ENCODE measurements at places on chromosomes 2 and 18.
A peak's percentile ranks its signal among the peaks of the same experiment; 100 is the strongest.

DNA sequence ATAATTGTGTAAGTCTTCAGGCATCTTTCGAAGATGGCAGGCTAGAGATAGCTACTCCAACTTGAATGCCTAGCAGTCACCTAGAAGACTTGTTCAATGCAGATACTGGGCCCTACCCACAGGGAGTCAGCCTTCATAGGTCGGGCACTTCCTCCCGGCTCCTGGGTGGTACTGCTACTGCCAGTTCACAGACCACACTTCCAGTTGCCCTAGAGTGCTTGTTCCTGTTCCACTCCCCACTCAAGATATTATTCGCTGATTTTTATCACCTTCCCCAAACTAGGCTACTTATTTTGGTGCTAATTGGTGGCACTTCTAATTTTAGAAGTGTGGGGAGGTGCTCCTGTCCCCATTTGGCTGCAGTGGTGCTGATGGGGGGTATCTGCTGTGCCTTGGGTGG lies 34.2 kb downstream of the INPP4A start:
- DNase-seq: no peak

DNA sequence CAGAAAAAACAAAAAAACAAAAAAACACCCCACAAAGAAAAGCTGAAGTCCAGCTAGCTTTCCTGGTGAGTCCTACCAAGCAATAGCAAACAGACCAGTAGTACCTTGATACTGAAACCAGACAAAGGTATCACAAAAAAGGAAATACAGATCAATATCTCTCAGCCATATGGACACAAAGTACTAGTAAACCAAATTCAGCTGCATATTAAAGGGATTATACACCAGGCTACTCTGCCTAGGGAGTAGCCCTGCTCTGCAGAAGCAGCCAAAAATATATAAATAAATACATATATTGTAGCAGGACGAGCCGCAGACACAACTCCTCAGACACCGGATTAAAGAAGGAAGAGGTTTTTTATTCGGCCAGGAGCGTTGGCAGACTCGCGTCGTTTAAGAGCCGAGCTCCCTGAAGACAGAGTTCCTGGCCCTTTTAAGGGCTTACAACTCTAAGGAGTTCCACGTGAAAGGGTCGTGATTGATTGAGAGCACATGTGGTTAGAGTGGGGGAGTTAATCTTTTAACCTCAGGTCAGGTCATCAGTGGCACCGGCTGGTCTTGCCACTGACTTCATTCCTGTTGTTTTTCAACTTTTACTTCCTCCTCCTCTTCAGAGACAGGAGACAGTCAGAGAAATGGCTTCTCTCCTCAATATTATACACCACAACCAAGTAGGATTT lies 38.4 kb upstream of the DTNB start:
- no peak for DNase-seq

DNA sequence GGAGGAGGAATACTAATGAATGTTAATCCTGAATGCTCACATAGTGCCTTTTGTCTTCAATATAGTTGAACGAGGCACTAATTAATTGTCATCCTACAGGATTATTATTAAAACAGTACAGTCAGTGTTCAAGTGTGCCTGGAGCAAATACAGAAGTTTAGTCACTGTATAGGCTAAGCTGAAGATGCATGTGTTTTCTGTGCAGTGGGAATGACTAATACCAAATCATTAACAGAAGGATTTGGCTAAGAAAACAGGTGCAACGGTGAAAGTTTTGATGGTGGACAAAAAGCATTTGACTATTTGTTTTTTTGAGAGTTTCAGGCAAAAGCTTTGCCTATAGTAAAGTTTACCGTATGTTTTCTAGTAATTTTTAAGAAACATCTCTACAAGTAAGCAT lies 62.8 kb downstream of the DCC start:
- DNase-seq: no peak

GRCh38 chr2:239093952-239094351 lies 246.1 kb downstream of the TWIST2 start:
- DNase-seq: no peak

GRCh38 chr2:218368621-218369153 lies 12.0 kb downstream of the CATIP start:
- DNase-seq: no peak

GRCh38 chr2:78676921-78677696 lies 348.4 kb upstream of the REG3G start:
- DNase-seq: no peak

DNA sequence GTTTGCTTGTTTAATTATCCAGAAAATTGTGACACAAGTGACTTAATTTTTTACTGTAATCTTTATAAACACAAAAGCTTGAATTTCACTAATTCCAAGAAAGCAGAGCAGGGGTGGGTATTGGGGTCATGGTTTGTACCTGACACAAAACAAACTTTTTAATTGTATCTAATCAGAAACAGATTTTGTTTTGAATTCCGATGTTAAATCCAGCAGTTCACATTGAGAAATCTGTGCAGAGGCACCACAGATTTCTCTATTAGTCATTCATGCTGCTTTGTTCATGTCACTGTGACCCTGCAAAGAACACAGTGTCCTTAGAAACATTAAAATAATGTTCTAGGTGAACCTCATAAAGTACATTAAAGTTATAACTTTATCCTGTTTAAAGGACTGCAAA lies 443.4 kb downstream of the NYAP2 start:
- no peak for DNase-seq

GRCh38 chr2:15445891-15446562 lies 115.1 kb downstream of the NBAS start:
- DNase-seq: no peak

GRCh38 chr2:236344446-236344845 lies 80.2 kb upstream of the ASB18 start:
- DNase-seq: no peak

GRCh38 chr2:230984393-230985220 lies 11.3 kb upstream of the SPATA3 start:
- no peak for DNase-seq

- DNase-seq: no peak
Observed at GRCh38 chr2:5995832-5996231, 303.6 kb downstream of the SOX11 start.

DNA sequence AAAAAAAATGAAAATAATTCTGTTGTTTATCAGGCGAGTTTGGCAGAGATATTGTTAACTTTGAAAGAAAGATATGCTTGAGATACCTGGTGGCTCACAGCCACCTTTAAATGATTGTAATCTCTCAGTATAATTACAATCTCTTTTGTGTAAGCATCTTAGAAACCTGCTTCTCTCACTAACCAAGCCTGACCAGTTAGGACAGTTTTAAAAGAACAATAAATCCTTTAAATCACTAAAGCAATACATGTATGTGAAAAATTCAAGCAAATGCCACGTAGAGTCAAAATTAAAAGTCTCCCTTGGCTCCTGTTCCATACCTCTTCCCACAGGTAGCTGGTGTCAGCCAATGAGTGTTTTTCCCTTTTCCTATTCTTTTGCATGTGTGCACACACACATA lies 15.7 kb upstream of the SGPP2 start:
- no peak for DNase-seq

GRCh38 chr2:160924936-160925353 lies 235.3 kb upstream of the TANK start:
- no peak for DNase-seq

GRCh38 chr2:3290655-3291054 lies 87.0 kb downstream of the EIPR1 start:
- no peak for DNase-seq

DNA sequence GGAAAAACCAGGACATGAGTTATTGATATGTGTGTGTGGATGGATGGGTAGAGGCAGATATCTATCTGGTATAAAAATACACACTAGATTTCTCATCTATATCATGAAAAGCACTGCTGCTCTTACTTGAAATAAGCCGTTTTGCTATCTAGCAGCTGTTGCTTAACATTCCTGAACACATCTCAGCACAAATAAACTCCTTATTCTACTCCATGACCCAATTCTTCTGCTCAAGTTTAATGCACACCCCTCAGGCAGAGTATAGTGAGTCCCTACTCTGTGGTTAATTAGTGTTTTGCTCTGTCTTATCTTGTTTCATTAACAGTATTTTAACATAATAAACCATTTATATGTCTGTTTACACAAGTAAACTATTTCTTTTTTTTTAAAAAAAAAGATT lies 134.2 kb downstream of the CBLN2 start:
- no peak for DNase-seq

GRCh38 chr18:3211236-3211992 lies 8.4 kb downstream of the MYOM1 start:
- no peak for DNase-seq

- DNase-seq: no peak
Observed at GRCh38 chr2:180980106-180980942, at the start of gene UBE2E3. Gene UBE2E3, plus strand, starts transcription at chr2:180980605. Its CDS starts 1,438 bp downstream, at chr2:180982043.

DNA sequence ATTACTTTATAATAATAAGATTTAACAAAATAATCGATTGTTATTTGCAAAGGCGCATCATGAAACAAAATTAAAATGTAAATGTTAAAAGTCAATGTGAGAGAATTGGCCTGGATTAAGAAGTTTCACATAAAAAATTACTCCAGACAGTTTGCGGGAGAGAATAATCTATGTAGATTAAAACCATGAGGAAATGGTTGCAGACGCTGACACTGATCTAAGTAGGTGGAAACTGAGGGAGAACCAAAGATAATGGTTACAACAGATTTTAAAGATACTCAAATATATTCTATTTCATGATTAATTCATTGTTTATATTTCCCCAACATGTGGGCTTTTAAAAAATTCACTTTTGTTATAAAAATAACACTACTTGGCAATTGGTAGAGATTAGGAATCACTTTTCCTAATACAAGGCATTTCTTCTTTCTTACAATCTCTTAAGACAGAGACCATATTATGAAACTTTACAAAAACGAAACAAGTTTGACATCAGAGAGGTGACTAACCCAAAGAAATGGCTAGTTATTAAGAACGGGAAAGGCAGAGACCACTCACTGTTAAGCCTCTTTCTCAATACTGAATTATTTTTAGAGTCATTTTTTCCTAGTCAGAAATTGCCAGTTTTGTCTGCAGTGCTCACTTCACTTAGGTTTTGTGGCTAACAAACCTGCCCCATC lies 1.6 kb downstream of the KANSL1L start:
- no peak for DNase-seq

DNA sequence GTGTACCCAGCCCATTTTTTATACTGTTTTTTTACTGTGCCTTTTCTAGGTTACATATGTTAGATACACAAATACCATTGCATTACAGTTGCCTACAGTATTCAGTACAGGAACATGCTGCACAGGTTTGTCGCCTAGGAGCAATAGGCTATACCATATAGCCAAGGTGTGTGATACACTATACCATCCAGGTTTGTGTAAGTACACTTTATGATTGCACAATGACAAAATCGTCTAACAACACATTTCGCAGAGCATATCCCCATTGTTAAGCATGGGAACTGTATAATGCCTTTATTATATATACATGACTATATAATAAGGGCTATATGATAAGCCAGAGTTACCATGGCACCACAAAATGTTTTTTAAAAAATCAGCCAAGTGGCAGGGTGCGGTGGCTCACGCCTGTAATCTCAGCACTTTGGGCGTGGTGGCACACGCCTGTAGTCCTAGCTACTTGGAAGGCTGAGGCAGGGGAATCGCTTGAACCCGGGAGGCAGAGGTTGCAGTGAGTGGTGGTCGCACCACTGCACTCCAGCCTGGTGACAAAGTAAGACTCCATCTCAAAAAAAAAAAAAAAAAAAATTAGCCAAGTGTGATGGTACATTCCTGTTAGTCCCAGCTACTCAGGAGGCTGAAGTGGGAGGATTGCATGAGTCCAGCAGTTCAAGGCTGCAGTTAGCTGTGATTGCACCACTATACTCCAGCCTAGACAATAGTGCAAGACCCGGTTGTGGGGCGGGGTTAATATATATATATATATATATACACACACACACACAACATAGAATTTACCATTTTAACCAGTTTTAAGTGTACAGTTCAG lies 2.8 kb upstream of the CENPA start:
- DNase-seq: no peak

DNA sequence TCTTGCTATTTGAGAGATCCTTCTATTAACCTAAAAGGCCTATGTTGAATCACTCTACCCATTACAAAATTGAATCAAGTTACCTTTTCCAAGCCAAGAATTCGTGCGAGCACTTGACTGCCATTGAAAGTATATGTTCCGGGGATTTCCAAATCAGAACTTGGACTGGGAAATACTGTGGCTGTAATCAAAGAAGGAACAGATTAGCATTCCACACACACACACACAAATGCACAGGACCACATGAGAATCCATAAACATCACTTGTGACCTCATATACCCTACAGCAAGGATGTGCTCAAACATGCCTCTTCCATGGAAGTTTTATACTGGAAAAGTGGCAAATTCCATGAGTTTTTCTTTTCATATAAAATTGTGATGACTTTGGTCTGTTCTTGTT lies 86.0 kb downstream of the ABCA12 start:
- peak; percentile 56 for DNase-seq

DNA sequence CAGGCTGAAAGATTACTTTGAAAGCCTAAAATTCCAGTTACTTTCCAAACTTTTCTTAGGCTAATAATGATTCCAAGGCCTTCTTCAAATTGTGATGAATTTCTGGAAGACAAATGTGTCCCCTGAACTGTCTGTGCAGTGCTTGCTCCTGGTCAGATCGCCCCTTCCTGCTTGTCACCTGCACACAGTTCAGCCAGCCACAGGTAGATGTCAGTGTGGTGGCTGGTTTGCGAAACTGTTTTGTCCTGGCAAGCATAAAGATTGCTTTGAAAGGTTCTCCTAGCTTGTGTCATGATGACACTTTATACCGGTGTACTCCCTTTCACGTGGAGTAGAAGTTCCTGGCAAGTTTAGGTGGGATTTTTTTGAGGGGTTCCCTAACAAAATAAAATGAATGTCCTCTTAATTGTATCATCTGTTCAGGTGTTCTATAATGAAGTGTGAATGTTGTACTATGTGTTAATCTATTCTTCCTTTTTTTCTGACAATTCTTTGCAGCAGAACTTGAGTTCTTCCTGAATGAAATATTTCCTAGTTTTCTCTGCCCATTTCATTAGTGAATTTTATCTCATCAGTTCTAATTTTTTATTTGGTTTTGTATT lies 298.8 kb downstream of the ZNF407 start:
- DNase-seq: no peak

DNA sequence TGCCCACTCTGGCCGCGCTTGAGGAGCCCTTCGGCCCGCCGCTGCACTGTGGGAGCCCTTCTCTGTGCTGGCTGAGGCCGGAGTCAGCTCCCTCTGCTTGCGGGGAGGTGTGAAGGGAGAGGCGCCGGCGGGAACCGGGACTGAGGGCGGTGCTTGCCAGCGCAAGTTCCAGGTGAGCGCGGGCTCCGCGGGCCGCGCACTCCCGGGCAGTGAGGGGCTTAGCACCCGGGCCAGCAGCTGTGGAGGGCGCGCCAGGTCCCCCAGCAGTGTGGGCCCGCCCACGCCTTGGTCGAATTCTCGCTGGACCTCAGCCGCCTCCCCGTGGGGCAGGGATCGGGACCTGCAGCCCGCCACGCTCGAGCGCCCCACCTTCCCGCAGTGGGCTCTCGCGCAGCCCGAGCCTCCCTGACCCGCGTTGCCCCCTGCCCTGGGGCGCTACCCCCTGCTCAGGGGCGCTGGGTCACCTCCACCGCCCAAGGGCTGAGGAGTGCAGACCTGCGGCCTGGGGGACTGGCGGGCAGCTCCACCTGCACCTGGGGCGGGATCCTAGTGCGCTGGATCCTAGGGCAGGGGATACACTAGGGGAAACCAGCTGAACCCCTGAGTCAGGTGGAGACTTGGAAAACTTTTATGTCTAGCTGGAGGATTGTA lies 97.3 kb downstream of the CD8B2 start:
- no peak for DNase-seq

GRCh38 chr2:10597956-10598355 lies 91.8 kb downstream of the NOL10 start:
- DNase-seq: no peak

GRCh38 chr18:74284191-74284979 lies 7.4 kb downstream of the CYB5A start:
- no peak for DNase-seq

Data from keratinocyte (primary cell).